ENCODE measurements at places on chromosomes 12 and 14.

DNA sequence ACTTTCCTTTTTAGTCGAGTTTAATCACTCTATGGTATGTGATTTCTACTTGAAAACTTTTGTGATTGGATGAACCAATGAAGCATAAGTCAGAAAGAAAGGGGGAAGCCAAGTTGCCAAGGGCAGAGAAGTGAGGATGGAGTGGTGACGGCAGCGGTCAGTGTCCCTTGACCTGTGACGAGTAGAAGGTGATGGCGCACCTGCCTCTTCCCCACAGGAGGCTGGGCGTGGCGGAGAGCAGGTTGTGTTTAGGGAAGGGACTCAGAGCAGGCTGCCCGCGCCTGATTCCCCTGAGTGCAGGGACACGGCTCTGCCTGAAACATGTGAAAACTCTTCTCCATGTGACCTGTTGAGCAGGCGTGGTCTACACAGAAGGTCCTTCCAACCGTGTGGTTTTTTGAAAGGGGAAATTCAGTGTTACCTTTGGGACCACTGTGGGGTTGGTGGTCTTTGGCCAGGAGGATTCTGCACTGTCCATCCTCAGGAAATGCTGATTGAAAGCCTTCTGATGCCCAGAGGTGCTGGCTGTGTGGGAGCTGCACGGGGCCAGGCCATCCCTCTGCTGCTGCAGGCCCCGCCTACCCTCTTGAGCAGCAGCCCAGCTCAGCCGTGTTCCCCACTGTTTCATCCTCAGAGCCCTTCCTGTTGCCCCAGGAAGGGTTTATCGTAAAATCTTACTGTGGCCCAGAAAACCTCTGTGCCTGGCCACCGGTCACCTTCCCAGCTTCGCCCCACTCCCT is 23.5 kb upstream of the AMN start:
- DNase-seq, result no peak

- DNase-seq, result no peak
Observed at GRCh38 chr12:89392391-89392790, 40.1 kb upstream of the DUSP6 start.

- no peak for DNase-seq
Observed at GRCh38 chr14:45095143-45095542, 11.2 kb downstream of the PRPF39 start.

- no peak for DNase-seq
Observed at GRCh38 chr12:74847169-74847568, 309.5 kb downstream of the ATXN7L3B start.

- no peak for DNase-seq
Observed at GRCh38 chr12:130632642-130633041, 83.5 kb downstream of the RIMBP2 start.

DNA sequence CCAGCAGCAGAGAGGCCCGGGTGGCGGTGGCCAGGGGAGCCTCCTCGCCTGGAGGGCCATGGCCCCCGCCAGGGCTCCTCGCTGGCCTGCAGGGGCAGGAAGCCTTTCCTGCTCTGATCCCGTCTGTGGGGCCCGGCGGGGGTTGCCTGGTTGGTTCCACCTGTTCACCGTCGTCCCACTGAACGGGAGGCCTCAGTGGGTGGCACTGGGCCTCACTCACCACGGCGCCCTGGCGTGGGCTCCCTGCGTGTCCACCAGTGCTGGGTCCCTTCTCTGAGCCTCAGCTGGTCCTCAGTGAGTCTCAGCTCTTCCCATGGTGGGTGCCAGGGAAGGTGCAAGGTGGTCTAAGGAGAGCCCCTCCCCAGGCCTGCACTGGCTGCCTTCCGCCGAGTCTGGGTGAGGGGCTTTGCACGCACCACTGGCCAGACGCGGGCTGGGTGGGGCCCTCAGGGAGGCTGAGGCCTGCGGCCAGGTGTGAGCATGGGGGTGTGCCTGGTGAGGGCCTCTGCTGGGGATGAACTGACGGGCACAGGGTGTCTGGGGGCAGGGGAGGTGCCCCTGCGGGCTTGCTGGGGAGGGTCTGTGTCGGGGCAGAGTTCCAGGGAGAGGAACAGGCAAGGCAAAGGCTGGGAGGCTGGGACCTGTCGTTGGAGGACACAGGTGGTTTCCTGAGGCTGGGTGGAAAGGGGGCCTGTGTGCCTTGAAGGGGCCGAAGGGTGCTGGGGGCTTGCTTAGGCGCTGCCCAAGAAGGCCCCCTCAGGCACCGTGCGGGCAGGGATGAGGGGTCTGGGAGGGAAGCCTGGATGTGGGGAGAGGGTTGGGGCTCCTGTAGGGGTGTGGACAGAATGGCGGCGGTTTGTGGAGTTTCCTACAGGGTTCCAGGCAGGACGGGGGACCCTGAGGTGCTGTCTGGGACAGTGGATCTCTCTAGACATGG is 339.8 kb downstream of the TMEM121 start:
- DNase-seq, result no peak

DNA sequence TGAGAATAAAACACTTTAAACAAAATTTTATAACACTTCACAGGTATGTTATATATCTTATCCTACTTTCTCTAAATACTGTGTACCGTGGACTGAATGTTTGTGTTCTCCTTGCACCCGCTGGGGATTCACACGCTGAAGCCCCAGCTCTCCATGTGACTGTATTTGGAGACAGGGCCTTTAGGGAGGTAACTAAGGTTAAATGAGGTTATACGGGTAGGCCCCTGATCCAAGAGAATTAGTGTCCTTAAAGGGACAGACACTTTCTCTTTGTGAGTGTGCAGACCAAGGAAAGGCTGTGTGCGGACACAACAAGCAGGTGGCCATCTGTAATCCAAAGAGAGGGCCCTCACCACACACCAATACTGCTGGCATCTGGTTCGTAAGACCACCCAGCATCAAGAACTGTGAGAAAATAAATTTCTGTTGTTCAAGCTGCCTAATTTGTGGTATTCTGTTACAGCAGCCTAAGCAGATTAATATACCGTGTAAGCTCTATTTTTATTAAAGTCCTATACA is 70.1 kb upstream of the TTC7B start:
- DNase-seq, result no peak

GRCh38 chr12:57435293-57435692 is 709 bp downstream of the INHBC start:
- no peak for DNase-seq

DNA sequence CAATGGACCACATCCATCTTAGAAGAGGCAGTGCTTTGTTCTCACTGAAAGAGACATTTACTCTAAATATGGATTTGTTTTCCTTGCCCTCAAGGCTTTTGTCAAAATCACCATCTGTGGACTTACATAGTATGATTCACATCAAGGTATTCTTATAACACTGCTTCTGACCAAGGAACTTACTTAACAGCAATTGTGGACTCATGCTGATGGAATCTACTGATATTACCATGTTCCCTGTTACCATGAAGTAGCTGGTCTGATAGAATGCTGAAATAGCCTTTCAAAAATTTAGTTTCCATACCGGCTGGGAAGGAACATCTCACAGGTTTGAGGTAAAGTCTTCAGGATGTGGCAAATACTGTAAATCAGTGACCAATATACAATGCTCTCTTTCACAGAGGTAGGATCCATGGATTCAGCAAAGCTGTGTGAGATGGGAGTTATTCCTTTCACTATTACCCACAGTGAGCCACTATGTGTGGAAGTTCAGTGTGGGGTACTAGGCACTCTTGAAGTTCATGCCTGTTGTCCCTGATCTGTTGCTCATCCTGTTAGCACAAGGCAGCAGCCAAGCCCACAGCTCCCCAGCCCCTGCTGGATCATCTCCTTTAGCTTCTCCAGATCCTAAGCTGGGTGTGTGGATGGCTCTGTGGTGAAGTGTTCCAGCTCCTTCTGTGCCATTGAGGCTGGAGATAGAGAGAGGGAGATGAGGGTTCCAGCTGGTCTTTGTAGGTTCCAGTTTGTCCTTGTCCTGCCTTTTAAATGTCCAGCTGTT is 126.4 kb downstream of the ATP23 start:
- DNase-seq, result no peak

DNA sequence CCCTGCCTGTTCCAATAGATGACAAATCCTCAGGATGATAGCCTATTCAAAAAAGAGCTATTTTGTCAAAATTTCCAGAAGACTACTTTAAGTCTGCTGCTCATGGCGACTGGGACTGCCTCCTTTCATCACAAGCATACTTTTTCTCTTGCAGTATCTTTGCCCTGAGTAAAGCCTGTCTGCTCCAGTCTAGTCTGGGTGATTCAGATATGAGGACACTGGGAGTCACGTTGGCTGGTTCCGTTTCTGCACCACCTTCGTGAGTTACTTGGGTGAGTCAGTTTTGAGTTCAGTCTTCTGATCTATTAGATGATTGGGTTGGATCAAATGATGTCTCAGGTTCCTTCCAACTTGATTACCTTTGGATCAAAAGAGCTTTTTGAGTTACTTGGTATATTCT is 301.3 kb upstream of the STXBP6 start:
- no peak for DNase-seq

DNA sequence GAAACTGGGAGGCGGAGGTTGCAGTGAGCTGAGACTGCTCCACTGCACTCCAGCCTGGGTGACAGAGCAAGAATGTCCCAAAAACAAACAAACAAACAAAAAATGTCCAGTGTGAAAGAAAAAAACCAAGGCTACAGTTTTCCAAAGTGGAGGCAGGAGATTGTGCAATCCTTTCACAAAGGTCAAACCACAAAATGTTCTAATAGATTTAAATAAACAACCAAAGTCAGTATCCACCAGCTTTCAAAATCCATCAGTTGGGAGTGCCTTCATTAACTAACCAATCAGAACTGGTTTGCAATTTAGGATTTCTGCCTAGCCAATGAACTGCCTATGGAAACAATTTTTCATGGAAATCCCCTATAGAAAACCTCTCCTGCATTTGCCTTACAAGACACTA is 52.3 kb upstream of the TRIM9 start:
- no peak for DNase-seq

DNA sequence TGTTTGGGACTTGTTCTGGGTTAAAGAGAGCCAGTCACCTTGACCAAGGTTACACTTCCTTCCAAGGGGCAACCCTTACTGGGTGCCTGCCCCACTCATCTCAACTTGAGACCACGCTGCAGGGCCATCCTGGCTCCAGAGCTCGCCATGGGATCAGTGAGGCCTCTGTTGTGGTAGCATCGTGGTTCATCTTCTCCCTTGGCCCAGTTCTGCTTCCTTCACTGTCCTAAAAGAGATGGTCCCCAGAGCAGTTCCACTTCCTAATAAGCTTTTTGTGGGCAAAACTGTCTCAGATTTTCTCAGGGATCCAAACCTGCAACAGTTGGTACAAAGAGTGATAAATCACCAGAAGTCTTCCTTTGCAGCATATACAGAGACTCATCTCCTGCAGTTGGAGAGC is 165.9 kb upstream of the TMEM260 start:
- no peak for DNase-seq

DNA sequence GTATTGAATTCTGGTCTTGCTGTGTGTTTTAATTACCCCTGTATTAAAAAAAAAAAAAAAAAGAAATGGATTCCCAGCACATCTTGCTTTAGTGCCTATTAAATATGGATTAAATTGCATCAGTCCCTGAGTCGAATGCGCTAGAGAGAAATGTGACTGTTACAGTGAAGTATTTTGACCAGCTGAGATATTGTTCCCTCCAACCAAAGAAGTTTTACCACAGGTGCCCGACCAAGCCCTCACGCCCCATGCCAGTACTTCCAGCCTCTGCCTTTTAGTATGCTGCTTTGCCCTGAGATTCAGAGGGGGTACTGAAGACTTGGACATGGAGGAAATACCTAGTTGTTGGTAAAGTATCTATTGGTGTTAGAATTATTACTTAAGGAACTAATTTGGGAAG is 159.7 kb downstream of the TTLL5 start:
- no peak for DNase-seq

- no peak for DNase-seq
Observed at GRCh38 chr12:25972783-25973182, 14.3 kb downstream of the RASSF8 start.

- DNase-seq, result no peak
Observed at GRCh38 chr12:92927055-92927435, 2.0 kb downstream of the EEA1 start.

- no peak for DNase-seq
Observed at GRCh38 chr14:29030121-29030520, 263.5 kb downstream of the FOXG1 start.

GRCh38 chr12:6538420-6539313 is 4.3 kb downstream of the GAPDH start:
- peak; percentile 44 for DNase-seq

DNA sequence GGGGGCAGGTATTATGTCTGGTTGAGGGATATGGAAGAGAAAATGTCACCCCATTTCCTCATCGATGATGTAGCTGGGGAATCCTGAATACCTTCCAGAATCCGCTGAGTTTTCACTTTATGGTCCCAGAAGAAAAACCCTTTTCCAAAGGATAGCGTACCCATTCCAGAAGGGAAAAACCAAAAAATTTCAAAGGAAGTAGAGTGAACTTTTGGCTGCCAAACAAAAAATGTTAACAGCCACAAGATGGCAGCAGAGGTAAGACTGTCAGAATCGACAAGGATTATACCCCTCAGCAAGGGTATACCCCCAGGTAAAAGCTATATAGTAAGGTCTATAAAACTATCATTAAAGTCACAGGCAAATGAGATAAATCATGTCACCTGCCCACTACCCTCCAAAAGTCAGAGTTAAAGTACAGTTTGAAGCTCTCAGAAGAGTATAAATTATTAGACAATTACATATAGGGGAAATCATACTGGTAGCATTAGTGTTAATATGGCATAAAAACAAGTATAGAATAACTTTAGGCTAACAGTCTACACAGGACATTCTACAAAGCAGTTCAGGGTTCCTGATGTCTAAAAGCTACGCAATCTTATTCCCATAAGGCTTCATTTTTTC is 18.0 kb downstream of the ACIN1 start:
- DNase-seq, result no peak

DNA sequence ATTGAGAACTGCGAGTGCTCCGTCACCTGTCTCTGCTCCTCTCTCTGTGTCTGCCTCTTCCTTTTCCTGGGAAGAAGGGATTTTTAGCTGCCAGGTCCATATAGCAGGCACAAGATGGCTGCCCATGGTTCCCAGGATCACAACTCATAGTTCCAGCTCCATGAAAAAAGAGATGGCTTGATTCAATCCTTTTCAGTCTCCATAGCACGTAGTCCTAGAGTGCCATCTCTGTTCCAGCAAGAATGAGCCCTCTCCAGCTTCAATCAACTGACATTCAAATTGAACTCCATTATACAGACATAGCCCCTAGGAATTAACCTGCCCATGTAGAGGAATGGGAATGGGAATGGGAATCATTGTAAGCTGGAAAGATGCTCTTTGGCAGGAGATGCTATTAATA is 34.7 kb upstream of the RTRAF start:
- DNase-seq, result no peak

- DNase-seq, result no peak
Observed at GRCh38 chr12:65637150-65637549, 187.1 kb upstream of the HMGA2 start.

GRCh38 chr12:11524446-11524845 is 125.0 kb upstream of the ETV6 start:
- DNase-seq, result no peak

DNA sequence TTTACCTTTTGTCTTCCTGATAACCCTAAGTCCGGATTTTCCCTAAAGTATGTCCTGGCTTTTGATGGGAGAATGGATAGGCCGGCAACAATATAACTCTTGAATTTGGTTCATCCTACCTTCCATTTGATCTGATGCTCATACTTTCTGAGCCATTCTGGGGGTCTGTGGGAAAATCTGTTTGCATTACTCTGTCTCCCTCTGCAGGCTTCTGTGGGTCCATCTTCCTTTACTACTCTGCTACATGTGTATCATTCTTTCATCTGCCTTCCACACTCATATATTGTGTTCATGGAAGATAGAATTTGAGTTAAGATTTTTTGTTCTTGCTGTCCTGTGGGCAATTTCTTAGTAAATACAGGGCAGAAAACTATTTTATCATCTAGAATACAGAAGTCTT is 101.5 kb downstream of the NAV3 start:
- DNase-seq, result no peak

- DNase-seq, result no peak
Observed at GRCh38 chr12:29691161-29691854, 92.4 kb downstream of the TMTC1 start.
